Kidney epithelial cell (primary cell): ENCODE measurements at places on chromosomes 2 and 18.

DNA sequence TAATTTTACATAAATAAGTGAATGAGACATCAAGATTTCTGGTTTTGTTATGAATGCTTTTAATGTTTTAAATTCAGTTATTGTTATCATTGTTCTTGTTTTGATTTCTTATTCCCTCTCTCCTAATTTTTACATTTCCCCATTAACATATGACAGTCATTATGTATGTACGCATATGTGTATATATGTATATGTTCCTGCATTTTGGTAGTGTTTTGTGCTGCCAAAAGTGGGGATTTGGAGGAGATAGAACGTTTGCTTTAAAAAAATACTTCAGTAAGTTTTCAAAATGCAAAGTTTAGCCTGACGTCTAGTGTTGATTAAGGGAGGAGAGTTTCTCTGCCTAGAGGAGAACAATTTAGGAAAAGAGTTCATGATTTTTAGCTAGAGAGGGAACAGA lies 385.2 kb downstream of the EPHA4 start:
- DNase-seq = no peak

DNA sequence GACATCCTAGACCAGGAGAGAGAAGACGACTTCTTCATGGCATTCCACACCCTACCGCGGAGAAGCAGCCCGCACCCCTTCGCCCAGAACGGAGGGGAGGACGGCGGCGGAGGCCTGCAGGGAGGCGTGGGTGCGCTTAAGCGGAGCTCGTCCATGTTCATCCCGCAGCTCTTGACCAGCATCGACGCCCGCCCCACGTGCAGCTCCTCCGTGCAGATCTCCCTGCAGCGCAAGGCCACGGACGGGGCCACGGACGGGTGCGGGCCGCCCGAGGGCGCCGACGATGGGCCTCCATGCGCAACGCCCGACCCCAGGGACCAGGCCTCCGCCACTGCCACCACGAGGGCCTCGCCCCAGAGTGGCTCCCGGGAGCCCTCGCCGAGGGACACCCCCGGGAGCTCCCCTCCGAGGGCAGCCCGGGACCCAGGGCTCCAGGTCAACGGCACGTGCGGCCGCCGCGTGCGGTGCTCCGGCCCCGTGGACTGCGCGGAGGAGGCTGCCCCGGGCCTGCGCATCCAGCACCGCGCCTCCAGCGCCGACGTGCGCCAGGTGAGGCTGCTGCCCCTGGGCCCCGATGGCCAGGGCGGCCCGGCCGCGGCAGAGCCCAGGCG lies 211.8 kb downstream of the NEDD4L start:
- no peak for DNase-seq

GRCh38 chr2:186205254-186205911 lies 280.7 kb upstream of the ZC3H15 start:
- no peak for DNase-seq

DNA sequence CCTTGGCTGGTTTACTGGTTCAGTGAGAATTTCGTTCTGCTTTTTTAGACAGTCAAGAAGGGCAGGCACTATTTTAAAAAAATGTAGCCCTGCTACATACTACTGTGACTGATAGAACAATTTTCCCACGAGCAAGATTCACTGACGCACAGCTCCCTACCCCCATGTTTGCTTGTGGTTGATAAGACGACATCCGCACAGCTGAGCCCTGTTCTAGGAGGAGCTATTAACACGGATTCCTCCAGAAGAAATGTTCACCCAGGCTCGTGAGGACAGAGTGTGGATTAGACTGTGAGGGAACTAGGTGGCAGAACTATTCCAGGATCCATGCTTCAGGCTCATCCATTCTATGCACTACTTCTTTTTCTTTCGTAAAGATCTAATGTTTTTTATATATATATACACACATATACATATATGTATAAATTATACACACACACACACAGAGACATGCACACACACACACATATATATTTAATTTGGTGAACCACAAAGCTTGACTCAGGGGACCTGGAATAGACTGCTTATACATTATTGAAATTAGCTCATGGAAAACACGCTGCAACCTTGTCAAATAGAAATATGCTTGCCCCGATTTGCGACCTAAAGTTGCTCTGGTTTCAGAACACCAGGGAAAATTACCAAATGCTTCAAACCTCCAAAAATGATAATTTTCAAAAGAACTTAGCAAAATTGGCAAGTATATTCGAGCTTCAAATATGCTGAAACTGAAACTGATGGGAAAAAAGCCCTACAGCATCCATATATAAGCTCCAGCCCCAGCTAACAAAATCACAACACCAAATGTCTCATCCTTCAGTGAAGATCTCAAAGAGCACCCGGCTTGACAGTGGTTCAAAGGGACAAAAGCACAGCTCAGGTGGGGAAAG lies 370.4 kb downstream of the SOCS6 start:
- DNase-seq = no peak

DNA sequence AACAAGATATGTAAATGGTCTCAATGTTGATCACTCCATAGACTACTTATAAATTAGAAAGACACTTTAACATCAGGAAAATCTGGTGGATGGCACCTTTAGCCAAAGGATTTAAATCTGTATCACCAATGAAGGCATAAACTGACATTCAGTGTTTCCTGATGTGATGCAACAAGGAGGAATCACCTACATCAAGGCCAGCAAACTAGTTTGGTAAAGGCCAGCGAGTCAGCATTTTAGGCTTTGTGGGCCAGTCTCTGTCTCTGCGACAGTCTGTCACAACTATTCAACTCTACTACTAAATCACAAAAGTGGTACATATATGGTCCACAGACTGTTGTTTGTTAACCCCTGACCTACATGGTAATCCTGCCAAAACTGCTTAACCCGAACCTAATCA lies 33.3 kb downstream of the C2orf76 start:
- no peak for DNase-seq

DNA sequence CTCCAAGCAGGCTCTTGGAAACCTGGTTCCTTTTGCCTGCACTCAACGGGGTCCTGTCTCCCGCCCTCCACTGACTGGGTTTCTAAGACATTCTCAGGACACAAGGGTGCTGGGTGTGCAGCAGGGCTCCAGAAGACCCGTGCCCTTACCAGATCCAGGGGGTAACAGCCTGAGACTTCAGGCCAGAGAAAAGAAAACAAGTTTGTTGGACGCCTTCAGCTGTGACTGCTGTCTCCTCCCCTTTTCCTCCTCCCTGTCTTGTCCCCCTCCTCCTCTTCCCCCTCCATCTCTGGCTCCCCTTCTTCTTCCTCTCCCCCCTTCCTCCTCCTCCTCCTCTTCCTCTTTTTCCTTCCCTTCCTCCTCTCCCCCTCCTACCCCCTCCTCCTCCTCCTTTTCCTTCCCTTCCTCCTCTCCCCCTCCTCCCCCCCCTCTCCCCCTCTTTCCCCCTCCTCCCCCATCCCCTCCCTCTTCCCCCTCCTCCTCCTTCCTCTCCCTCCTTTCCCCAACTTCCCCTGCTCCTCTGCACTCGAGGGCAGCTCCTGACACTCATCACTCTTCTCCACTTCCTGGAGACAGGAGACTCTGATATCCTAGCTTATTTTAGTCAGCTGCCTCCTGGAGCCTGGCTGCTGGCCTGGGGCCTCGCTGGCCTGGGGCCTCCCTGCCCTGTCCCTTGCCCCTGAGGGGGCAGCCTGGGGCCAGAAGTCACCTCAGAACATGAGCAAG lies 12.4 kb downstream of the ADRA2B start:
- DNase-seq = no peak

GRCh38 chr2:209753020-209753419 lies 18.6 kb upstream of the UNC80 start:
- no peak for DNase-seq

DNA sequence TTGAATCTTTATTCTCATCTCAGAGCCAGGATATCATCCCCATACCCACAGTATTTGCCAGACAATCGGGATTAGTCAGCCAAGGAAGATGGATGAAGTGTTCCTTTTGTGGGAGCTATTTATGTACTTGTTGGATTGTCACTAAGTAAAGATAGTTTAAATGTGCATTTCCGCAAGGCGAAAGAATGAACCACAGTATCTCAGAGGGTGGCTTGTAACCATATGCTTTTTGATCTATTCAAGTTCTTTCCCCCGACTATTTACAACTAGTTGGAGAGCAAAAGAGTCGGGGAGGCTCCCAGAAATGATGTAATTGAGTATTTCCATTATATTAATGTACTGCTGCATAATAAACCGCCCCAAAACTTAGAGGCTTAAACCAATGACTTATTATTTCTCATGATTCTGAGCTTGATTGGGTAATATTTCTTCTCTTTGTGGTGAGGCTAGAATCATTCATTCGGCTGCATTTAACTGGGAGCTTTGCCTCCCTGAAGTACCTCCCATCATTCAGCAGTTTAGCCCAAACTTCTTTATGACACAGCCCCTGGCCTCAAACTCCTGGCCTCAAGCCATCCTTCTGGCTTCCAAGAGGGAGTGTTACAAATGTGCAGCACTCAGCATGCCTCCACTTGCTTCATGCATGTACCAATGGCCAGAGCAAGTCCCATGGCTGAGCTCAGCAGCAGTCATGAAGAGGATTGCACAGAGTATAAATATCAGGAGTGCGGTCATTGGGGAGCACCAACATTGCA lies 423.7 kb downstream of the METTL4 start:
- DNase-seq = no peak

DNA sequence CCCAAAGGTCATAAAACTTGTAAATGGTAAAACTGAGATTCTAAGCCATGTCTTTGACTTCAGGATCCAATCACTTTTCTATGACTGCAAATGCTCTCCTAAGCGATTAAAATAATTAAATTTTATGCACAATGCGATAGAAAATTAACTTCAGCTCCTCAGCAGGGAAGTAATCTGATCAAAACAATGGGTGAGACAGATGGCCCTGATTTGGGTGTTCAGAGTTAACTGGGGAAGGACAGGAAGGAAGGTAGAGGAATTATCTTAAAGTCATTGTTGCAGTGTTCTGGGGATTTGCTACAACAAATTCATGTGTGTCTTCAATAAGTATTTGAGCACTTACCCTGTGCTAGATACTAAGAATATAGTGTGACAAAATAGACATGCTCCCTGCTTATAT lies 446.0 kb upstream of the MEX3C start:
- no peak for DNase-seq

DNA sequence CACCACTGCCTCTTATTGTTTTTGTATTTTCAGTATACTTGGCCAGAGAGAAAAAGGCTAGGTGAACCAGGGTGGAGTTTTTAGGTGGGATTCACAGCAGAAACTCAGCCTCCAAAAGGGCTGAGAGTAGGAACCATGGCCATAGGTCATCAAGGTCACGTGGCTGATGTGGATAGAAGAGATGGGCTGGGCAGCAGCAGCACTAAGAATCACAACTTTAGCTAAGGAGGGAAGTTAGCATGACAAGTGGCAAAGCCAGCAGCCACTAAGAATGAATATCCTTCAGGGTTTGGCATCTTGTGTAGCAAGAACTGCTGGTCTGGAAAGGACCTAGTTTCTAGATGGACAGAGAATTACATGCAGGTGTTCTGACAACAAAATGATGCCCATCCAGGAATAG lies 43.2 kb upstream of the SKA1 start:
- DNase-seq = no peak
